ENCODE measurements at places on chromosomes 2 and 18.

DNA sequence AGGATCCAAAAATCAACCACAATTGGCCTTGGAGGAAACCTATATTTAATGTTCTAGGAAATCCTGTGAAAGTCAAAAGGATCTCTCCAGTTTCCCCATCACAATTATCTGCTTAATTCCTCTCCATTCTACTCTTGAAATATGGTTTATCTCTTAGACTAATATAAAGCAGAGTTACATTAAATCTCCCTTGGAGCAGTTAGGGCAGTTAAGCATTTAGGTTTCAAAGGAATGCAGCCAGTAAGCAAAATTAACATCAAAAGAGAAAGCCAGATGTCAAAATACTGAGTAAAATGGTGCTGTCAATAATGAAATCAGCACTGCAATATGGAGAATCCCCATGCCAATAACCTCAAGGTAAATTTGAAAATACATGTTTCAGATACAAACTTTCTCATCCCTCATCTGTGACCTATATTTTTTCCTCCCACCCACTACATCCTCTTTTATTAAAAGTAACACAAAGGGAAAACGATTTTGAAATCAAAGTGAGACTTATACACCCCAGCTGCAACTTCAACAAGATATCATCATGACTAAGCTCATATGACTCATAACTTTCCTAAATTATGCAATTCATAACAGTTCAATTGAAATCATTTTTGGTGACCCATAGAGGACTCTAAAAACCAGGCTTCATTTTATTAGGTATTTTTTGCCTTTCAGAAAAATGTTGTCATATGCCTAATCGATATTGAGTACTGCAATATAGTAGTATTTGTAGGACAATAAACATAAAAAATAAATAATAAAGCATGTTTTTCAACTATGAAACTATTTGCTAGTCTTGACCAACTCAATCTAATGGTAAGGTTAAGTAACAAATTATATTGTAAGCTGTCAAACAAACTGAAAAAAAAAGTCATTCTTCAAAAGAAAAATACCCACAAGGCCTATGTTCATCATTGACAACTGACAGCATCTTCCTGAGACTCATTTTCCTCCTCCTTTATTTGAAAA, 3.1 kb downstream of the ADAM17 start:
- no peak for DNase-seq

DNA sequence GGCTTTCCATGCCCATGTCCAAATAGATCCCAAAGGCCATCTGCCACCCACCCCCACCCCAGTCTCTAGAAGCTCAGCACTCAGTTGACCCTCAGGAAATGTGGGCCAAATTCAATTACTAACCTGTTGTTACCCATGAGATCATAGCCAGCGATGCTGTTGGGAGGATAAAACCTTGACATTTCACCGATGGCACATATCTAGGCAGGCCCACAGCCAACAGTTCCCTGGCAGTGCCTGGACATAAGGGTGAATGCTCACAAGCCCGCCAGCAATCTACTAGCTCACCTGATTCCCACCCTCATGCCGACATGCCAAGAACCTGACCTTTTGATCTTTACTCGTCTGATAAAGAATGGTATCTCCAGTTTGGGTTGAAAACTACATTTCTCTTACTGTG, 11.8 kb upstream of the ACOXL start:
- no peak for DNase-seq

GRCh38 chr2:23146011-23146410, 239.0 kb upstream of the KLHL29 start:
- no peak for DNase-seq

- no peak for DNase-seq
These were observed 6.5 kb downstream of the SPR start for GRCh38 chr2:72893594-72894319.

DNA sequence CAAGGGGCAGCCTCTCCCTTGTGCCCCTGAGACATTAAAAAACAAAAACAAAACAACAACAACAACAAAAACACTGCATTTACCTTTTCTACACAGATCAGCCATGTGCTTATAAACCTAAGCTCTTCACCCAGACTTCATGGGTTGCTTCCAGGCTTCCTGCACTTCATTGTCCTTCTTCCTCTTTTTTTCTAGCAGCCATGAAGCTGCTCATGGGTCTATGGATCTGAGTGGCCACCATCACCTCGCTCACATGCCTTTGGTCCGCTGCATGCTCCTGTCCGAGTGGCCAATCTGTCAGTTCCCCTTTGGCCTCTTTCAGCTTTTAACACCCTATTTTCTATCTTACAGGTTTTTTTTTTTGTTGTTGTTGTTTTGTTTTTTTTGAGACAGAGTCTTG, 9.0 kb upstream of the TET3 start:
- no peak for DNase-seq

DNA sequence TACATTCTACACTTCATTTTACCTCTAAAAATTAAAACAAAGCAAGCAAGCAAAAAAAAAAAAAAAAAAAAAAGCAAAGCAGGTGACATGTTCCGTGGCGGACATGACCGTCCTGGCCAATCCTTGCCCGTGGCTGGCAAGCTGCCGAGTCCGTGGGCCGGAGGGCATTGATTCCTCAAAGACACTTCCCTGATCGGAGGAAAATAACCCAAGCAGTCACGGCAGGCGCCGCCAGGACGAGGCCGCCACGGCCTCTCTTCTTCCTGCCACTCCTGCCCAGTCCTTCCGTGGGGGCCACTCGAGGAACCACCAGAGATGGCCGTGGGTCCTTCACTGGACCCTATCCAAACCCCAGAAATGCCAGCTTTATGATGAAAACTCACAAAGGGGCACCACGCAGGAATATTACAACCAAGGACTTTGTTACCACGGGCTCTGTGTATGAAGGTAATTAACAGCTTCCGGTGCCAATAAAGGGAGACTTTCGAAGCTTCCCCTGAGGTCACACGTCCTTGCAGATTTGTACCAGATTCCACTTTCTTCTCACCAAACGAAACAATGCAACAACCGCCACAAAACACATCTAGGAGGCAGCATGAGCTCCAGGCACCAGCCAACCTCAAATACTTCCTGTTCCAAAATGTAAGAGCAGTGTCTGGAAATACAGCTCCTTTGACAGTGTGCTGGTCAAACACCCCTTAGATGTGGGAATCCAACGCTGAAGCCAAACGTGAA, 170.3 kb downstream of the HDAC4 start:
- no peak for DNase-seq

DNA sequence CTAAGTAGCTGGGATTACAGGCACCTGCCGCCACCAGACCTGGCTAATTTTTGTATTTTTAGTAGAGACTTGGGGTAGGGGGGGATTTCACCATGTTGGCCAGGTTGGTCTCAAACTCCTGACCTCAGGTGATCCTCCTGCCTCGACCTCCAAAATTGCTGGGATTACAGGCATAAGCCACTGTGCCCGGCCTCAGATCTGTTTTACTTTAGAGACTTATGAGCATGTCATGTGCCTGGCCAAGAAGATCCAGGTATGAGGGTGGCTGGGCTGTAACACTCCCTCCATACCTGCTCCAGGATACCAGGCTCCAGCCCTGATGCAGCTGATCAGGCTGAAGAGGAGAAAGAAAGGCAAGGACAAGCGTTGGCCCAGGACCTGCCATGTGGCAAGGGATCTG, 125.0 kb downstream of the LPIN1 start:
- DNase-seq: no peak

GRCh38 chr2:218471982-218472381, 53.1 kb downstream of the VIL1 start:
- no peak for DNase-seq

- no peak for DNase-seq
These were observed 41.8 kb upstream of the SP3 start for GRCh38 chr2:174007010-174007409.

- no peak for DNase-seq
These were observed 208.1 kb downstream of the ASB1 start for GRCh38 chr2:238634701-238635357.

DNA sequence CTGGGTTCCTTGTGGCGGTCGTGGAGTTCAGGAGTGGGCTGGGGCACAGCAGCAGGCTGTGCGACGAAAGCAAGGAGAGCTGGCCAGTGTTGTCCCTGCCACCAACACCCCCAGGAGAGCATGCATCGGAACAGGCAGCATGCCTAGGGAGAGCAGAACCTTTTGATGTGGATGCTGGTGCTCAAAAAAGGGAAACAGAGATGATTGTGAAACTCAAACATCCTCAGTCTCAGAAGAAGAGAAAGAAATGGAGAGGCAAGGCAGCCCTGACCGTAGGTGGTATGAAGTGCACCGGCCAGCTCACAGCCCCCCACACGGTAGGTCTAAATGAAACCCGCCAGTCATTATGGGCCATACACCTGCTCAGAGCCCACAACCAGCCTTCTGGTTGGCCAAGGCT, 253.4 kb downstream of the GBX2 start:
- no peak for DNase-seq

DNA sequence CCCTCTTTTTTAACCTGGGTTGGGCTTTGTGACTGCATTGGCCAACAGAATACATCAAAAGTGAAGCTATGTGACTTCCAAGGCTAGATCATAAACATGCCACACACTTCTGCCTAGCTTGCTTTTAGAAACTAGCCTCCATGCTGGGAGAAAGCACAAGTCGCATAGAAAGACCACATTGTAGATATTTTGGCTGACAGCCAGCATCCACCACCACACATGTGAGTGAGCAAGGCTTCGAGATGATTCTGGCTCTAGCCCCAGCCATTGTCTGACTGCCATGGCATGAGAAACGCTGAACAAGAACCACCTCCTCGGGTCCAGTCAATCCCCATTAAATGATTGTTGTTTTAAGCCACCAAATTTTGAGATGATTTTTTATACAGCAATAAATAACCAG, 66.8 kb upstream of the STPG4 start:
- no peak for DNase-seq

DNA sequence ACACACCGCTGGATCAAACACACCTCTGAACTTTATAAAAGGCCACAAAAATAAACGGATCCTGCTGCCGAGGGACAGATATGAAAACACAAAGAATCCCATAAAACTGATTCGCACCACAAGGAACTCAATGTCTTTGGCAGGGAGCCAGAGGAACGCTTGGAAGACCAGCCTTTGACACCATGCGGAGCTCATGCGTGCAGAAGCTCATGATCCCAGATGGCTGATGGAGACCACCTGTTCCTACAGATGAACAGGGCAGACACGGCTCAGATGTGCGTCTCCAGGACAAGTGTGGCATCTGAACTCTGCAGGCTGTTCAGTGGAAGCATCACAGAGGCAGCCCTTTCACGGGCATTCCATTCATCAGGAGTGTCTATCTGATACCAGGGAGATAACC, 24.9 kb downstream of the COPS9 start:
- DNase-seq: no peak

GRCh38 chr2:26356111-26356510, 9.5 kb upstream of the ADGRF3 start:
- no peak for DNase-seq

GRCh38 chr2:137021763-137022162, 256.4 kb downstream of the THSD7B start:
- DNase-seq: no peak

DNA sequence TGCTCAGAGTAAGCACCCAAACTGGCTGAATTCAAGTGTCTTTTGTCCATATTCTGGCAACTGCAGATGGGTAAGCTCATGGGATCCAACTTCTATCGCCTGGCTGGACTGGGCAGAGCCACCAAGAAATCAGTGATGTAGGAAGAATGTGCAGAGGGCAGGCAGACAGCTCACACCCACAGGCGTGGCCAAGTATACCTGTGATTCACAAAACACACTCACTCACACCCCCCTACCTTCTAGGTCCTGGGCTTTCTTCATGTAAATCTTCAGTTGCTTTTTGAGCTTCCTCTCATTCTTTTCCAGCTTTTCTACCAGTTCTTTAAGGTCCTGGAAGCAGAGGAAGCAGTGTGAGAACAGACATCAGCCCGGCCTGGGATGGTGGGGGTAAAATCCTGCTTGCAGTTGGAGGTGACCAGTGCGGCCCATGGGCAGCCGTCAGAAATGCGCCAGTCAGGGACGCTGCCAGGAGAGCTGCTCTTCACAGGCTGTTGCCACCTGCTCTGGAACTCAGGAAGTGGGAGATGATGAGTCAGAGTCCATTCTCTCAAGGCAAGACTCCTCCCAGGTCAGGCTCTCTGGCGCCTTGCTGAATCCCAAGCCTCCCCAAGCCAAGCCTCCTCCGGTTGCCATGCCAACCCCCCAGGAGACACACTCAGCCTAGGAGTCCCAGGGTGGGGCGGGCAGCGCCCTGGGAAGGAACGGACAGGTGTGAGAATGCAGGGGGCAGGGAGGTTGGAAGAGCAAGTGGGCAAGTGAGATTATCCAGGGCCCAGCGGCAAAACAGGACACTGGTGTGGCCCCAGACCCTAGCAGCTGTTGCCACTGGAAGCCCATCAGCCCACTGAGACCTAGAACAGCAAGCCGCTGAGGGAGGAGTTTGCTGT, 36.2 kb upstream of the ACAA2 start:
- no peak for DNase-seq

GRCh38 chr18:37246779-37247340, 318.7 kb downstream of the CELF4 start:
- no peak for DNase-seq

- DNase-seq: no peak
These were observed 117.6 kb downstream of the PRKCE start for GRCh38 chr2:45769056-45769455.

DNA sequence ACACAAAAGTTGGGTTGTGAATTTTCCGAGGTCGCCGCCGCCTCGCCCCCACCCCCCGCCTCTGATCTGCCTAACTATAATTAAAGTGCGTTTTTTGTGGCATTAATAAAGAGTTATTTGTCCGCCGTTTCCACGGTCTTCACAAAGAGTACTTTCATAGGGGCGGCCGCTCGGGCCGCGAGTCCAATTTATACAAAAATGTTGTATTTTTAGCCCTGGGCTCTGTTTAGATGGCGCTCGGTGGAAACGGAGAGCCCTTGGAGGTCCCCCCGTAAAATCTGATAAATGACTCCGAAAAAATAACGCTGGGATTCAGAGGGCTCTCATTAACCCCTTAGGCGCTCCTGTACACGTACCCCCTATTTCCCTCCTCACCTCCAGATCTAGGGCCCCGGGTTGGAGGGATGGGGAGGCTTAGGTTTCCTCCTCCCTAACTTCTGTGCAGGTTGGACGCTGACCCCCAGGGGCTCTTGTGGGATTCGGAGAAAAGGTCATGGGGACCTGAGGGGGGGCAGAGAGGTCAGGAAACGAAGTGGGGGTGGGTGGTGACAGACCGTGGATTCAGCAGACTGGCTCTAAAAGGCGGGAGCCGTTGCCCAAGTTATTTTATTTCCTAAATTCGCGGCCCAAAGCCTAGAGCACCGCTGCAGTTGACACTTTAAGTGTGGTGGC, 1.9 kb downstream of the CYP26B1 start:
- no peak for DNase-seq

- no peak for DNase-seq
These were observed 18.8 kb upstream of the SOX11 start for GRCh38 chr2:5673145-5674025.
